ENCODE measurements at places on chromosomes 13 and 19. TPM values are rescaled to one million over a fixed set of nuclear protein-coding genes. Genes with fewer than 3 reads are reported as not detected.

GRCh38 chr13:102642475-102642874, 45.7 kb downstream of the TPP2 start:
- DNase-seq, result peak; percentile 71

DNA sequence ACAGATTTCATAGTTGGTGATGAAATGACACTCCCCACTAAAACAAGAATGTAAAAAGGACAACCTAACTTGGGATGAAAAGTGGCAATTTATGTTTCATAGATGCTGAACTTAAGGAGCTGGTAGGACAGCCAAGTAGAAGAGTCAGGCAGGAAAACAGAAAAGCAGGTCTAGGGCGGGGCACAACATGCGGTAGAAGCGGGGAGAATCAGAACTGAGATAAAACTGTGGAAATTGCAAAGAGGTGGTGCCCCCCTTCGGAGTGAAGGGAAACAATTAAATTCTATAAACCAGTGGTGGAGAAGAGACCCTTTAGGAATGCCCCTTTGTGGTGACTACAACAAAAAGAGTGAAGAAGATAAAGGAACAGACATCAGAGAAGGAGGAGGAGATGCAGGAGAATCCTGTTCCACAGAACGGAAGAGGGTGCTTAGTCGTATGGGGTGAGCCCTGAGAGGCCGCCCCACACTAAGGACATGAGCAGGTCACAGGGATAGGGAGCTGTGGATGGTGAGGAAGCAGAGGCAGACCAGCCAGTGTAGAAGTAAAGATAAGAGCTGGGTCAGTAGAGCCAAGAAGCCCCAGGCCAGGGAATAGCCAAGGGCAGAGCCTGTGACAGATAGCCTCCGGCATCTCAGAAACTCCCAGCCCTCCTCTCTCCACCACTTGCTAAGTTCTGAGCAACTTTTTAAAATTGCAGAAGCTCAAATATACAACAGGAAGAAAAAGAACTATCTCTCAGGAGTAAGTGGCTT, 100.3 kb upstream of the DOCK9 start:
- DNase-seq, result no peak

DNA sequence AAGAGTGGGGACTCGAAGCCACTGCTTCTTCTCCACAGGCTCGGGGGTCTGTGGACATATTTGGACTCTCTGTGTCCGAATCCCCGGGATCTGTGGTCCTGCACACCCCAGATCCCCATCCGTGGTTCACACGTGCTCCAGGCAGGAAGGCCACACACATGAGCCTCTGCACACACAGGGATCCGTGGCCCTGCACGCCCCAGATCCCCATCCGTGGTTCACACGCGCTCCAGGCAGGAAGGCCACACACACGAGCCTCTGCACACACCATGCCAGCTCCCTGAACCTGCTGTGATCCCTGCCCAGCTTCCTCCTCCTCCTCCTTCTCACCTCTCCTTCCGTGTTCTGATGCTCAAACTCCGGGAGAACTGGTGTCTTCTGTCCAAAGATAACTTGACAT, 3.1 kb downstream of the TEX29 start:
- DNase-seq, result no peak

DNA sequence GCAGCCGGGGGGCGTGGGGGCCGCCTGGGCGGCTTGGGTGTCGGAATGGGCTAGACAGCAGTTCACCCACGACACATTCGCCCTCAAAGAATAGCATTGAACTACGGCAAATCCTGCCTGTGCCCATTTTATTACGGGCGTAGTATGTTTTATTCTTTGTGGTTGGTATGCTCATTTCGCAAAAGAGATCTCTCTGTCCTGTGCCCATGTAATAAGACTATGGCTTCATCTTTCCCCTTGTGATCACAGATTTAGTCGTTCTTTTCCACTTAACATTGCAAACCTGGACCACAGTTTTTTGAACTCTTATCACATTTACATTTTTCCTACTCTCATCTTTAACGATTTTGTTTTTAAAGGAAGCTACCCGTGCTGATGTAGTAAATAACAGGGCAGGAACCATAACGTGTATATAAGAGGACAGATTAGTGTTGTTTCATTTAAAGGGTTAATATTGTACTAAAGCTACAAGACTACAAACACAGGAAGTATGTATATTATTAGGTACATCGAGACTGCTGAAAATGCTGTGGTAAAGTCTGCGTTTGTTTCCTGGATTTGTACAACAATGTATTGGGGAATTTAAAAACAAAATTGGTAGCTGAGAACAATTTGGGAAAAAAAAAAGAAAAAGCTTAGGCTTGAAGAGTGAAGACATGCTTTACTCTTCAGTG, 3.2 kb upstream of the MYCBP2 start:
- DNase-seq, result no peak

GRCh38 chr13:110194451-110194850, 112.5 kb downstream of the COL4A1 start:
- DNase-seq, result no peak

GRCh38 chr13:96816261-96816660, 178.0 kb downstream of the OXGR1 start:
- no peak for DNase-seq

GRCh38 chr19:30669329-30670010, 297.3 kb downstream of the ZNF536 start:
- DNase-seq, result peak; percentile 83

DNA sequence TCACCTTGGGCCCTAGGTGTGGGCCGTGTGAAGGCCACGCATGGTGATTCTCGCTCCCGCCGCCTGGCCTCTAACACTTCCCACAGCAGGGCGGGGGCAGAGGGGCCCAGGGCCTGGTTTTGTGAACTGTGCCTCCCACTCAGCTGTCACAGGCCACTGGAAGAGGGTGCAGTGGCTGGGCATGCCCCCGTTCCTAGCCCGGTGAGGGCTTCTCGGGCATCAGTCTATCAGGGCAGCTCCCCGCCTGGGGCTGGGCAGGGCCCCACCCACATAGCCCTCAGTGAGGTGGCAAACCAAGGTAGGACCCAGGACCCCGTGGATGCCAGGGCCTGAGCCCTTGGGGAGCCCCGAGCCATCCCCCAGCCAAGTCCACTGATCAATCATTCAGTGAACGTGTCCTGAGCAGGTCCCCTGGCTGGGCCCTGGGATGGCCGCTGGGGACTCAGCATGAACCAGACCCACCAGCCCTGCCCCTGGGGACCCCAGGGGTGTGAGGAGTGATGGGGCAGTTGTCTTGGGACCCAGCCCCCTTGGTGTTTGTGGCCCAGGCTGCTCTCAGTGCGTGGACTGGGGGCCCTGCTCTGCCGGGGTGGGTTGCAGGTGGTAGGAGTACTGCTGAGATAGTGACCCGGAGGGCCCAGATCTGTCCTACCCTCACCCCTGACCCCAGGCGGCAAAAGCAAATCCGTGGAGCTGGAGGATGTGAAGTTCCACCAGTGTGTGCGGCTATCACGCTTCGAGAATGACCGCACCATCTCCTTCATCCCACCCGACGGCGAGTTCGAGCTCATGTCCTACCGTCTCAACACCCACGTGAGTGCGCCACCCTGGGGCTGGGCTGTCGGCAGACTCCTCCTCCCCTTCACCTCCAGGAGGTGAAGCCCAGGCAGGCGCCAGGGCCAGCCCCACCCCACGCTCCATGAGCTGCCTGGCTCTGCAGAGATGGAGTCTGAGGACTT, 29.4 kb downstream of the AP1M1 start:
- no peak for DNase-seq

DNA sequence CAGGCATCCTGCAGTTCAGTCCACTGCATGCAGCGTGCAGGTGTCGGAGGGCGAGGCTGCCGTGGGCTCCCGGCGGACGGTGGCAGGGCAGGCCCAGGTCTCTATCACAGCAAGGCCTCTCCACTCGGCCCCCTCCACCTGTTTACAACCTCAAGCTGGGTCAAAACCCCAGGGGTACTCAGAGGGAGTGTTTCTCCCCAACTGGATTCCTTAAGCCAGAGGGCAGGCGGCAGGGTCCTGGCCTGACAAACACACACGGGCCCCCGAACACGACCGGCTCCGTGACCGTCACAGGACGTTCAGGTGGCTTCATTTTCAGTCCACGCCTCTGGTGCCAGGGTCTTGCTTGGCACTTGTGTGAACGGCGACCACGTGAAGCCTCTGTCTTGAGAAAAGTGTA, 23.5 kb downstream of the RASA3 start:
- peak; percentile 30 for DNase-seq

DNA sequence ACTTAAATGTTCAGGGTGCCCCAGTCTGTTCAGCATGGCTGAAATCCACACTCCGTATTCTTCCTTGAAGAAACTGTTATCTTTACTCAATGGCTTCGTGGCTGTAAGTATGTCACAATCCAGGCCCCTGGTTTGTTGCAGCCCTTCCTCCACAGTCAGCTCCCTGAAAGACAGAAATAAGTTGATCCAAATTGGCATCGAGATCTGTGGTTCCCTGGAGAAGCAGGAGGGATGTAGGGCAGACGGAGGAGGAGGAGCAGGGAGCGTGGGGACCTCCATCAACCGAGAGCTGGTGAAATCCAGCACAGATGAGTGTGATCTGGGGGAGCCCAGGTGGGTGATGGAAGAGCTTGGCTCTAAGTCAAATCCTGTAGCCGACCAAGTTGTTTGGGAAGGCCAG, 304 bp downstream of the TSPAN16 start:
- no peak for DNase-seq

GRCh38 chr13:72694314-72694713, 33.1 kb downstream of the MZT1 start:
- no peak for DNase-seq

Gene KIR2DL4
- not detected for total RNA-seq

Gene ADGRE3
- total RNA-seq, result not detected

Gene ICAM4
- 0.52 TPM for total RNA-seq

- DNase-seq, result no peak
Measured at GRCh38 chr19:8681345-8682029, 17.1 kb downstream of the ACTL9 start.

GRCh38 chr19:43553656-43554055, 20.7 kb downstream of the ZNF575 start:
- no peak for DNase-seq

- no peak for DNase-seq
Measured at GRCh38 chr13:77810430-77810829, 108.2 kb downstream of the EDNRB start.

GRCh38 chr19:33890569-33890968, 93.9 kb downstream of the KCTD15 start:
- no peak for DNase-seq

Gene FFAR2
- total RNA-seq, result 0.27 TPM

- DNase-seq, result peak; percentile 46
Measured at GRCh38 chr19:50817941-50818858, 5.4 kb downstream of the KLK1 start.

GRCh38 chr13:105139380-105140285, 1395.8 kb downstream of the EFNB2 start:
- DNase-seq, result peak; percentile 63

Gene TNFSF13B
- total RNA-seq, result 1.8 TPM

DNA sequence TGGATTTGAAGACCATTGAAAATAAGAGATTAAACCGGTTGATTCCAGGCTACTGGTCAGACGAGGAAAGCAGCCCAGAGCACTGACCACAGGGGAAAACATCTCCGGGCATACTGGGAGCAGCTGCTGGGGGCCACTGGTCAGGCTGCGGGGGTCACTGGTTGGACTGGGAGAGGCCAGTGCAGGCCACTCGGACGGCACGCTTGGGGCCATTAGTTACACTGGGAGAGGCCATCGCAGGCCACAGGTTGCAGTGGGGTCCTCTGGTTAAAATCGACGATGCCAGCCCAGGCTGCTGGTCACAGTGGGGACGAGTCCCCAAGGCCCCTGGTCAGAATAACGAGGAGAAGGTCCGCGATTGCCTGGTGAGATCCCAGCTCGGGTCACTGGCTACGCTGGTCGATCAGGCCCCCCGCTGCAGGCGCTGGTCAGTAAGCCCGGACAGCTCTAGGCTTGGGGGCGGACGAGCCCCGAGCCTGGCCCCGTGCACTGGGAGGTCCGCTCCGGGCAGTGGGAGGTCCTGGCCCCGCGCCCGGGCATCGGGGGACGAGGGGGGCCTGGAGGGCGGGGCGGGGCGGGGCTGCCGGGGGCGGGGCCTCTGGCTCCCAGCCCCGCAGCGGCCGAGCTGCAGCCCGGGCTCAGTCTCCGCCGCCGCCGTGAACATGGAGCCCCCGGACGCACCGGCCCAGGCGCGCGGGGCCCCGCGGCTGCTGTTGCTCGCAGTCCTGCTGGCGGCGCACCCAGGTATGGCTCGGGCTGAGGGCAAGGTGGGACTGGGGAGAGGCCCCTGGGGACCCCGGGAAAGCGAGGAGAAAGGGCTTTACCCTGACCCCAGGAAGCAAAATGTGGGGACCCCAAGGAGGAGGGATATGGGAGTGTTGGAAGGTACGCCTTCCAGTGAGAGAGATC, at the start of gene BCAM:
BCAM (plus strand) TSS at position 641 of the 909 bp plus-strand sequence; CDS start at position 663, 22 bp downstream.
- peak; percentile 93 for DNase-seq

Gene ZNF580
- total RNA-seq, result 12.3 TPM

GRCh38 chr19:41410336-41411054, 12.9 kb downstream of the BCKDHA start:
- DNase-seq, result no peak

Gene FLT3LG
- 5.9 TPM for total RNA-seq

Gene SPTBN4
- 4.8 TPM for total RNA-seq

Gene MCEMP1
- 0.72 TPM for total RNA-seq

Gene CAPS
- 4.1 TPM for total RNA-seq

Gene ADAT3
- total RNA-seq, result 2.0 TPM

GRCh38 chr19:54430306-54431254, 15.3 kb downstream of the TTYH1 start:
- peak; percentile 69 for DNase-seq

GRCh38 chr13:53357582-53357981, 329.0 kb downstream of the OLFM4 start:
- no peak for DNase-seq

Measured in left ventricle myocardium superior (tissue), 1 donor.